ENCODE measurements at places on chromosomes 16 and 17.

DNA sequence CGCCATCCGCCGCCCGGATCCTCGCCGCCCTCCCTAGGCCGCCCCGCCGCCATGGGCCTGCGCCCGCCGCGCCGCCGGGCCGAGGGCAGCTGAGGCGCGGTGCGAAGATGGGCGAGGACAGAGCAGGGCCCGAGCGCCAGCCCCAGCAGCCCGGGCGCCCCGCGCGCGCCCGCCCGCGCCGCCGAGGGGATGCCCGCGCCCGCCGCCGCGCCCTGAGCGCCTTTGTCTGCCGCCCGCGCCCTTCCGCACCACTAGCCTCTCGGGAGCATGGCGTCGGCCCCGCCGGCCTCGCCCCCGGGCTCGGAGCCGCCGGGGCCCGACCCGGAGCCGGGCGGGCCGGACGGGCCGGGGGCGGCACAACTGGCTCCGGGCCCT, 278 bp downstream of the RAB11FIP3 start:
- DNase-seq = no peak

- DNase-seq = no peak
These were observed 25.2 kb downstream of the GRB2 start for GRCh38 chr17:75380315-75380714.

DNA sequence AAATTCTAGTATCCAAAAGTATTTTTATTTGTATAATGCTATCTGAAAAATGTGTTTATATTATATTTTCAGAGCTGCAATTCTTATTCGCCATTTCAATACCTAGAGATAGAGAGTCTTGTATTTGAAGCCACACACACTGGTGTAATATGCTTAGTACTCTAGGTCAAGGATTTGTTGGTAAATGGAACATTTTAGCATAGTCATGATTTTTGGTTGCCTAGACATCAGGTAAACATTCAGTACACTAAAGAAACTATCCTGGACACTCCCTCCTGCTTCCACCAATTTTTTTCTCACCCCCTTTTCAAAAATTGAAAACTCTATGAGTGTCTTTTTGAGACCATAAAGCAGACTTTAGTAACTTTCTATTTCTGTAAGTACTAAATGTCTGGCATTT, 20.8 kb downstream of the ABHD15 start:
- DNase-seq = no peak

- no peak for DNase-seq
These were observed 46.1 kb upstream of the MYOCD start for GRCh38 chr17:12619459-12620199.

DNA sequence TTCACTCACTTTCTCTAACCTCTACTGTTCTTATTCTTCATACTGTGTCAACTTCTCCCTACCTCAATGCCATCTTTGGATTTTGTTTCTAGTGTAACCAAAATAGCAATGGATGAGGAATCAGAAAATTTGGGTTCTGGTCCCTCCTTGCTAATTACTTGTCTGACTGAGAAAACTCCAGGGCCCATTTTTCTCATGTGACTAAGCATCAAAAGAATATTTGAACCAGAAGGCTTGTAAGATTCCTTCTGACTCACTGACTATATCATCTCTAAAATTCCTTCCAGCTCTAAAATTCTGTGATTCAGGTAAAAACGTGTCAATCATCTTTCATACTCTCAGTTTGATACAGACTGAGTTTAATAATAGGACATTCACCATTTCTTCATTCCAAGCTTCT, 57.9 kb downstream of the BRIP1 start:
- no peak for DNase-seq

DNA sequence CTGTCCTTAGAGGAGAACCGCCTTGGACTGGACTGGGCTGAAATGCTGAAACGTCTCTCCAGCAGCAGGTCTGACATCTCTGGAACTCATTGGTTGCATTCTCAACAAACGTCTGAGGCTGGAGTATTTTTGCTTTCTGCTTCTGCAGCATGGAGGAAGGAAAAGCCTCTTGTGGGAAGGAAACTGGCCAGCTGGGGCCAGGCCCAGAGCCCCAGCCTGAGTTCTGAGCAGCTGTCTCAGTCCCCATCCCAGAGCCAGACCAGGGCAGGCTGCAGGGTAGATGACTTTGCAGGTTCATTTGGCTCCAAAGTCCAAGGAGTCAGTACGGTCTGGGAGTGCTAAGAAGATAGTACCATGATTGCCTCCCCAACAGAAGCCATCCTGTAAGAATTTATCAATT, 18.3 kb downstream of the TEKT3 start:
- DNase-seq = no peak

DNA sequence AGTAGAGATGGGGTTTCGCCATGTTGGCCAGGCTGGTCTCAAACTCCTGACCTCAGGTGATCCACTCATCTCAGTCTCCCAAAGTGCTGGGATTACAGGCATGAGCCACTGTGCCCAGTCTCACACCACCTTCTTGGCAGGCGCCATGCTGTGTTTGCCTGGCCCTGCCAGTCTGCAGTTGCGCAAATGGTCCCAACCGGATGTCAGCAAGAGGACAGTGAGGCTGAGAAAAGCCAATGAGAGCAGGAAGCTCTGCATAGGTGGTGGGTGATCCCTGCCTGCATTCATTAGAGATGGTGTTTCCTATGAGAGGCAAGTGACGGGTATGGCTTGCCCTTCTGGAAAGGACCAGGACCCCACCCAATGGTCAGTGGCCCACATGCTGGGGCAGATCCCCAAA, 59.3 kb downstream of the PECAM1 start:
- no peak for DNase-seq

- DNase-seq = no peak
These were observed 45.4 kb downstream of the HNF1B start for GRCh38 chr17:37699285-37699973.

DNA sequence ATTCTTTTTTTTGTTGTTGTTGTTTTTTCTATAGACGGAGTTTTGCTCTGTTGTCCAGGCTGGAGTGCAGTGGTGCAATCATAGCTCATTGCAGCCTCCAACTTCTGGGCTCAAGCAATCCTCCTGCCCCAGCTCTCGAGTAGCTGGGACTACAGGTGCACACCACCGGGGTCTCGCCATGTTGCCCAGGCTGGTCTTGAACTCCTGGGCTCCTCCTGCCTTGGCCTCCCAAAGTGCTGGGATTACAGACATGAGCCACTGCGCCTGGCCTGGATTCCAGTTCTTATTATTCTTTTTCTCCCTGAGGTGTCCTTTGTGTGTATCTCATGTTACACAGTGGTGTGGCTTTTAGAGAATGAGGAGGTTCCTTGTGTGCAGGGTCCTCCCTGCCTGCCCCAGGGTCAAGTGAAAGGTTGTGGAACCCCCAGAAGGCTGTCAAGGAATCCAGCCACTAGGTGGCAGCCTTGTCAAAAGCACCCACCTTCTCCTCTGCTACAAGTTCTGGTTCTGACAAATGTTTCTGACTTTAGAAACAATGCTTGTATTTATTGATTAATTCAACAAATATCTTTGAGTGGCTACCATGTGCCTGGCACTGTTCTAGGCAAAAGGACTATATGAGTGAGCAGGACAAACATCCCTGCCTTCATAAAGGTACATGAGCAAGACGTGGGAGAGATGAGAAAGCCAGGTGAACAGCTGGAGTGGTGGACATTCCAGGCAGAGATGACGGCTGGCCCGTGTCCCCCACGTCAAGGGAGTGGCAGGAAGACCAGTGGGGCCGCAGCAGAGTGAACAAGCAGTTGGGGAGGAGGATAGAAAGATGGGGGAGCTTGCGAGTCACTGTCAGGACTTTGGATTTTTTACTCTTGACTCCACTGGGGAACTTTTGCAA, 112.4 kb downstream of the SPECC1 start:
- DNase-seq = peak; percentile 38

- no peak for DNase-seq
These were observed 605.8 kb upstream of the CDH11 start for GRCh38 chr16:65727534-65728137.

- DNase-seq = peak; percentile 81
These were observed 31.3 kb downstream of the ZCCHC14 start for GRCh38 chr16:87461466-87461991.

GRCh38 chr17:42675965-42676423, 800 bp downstream of the PLEKHH3 start:
- DNase-seq = peak; percentile 45

DNA sequence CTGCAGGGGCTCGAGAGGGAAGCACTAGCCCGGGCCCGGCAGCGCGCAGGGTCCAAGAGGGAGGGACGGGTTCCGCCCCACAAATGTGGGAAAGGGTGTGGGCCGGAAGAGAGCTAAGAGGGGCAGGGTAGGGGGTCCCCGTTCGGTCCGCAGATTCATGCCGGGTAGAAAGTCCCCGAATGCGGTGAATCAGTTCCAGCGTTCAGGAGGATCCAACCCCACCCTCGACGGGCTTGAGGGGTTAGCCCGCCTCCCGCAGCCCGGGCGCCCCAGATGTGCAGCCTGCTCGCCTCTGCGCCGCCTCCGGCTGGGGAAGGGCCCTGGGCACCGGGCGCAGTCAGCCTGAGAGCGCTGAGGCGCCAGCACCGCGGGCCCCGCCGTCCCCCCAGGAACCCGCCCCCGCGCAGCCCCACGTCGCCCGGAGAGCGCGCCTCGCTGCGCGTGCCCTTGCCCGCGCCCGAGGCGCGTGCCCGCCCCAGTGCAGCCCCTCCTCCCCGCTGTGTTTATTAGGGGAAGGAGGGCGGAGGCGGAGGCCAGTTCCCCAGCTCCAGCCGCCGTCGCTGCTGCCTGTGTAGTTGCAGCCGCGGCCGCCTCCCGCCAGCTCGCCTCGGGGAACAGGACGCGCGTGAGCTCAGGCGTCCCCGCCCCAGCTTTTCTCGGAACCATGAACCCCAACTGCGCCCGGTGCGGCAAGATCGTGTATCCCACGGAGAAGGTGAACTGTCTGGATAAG, at the start of gene LASP1:
LASP1 (plus strand) TSS at position 533 of the 733 bp plus-strand sequence; CDS start at position 665, 132 bp downstream.
- peak; percentile 91 for DNase-seq

DNA sequence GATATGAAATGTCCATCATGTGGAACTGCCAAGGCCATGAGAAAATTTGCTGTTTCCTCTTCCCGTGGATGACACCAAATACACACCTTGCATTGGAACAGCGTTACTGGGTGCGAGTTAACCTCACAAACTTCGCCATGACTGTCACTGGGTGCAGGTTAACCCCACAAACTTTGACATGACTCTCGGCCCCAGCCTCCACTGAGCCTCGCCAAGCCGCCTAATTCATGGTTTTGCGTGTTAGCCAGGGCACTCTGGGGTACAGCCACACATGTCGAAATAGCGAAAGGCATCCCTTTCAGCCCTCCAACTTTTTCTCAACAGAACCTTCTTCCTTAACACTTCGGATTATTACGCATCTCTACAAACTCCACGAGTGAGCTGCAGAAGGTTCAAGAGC, 10.6 kb upstream of the KCTD5 start:
- no peak for DNase-seq

DNA sequence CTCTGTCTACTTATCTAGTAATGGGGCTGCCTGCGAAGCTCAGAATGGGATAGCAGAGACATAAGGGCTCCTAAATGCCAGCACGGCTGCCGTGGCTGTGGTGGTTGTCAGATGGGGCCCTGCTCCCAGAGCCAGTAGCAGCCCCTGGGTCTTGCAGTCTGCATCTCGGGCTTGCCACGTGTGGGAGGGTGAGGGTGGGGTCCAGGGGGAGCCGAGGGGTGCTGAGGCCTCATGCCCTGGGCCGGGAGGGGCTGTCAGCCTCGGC, 88.8 kb upstream of the GSE1 start:
- peak; percentile 46 for DNase-seq

GRCh38 chr17:3547628-3548027, 10.0 kb downstream of the TRPV3 start:
- no peak for DNase-seq

GRCh38 chr16:4179020-4179419, 62.8 kb upstream of the ADCY9 start:
- no peak for DNase-seq

DNA sequence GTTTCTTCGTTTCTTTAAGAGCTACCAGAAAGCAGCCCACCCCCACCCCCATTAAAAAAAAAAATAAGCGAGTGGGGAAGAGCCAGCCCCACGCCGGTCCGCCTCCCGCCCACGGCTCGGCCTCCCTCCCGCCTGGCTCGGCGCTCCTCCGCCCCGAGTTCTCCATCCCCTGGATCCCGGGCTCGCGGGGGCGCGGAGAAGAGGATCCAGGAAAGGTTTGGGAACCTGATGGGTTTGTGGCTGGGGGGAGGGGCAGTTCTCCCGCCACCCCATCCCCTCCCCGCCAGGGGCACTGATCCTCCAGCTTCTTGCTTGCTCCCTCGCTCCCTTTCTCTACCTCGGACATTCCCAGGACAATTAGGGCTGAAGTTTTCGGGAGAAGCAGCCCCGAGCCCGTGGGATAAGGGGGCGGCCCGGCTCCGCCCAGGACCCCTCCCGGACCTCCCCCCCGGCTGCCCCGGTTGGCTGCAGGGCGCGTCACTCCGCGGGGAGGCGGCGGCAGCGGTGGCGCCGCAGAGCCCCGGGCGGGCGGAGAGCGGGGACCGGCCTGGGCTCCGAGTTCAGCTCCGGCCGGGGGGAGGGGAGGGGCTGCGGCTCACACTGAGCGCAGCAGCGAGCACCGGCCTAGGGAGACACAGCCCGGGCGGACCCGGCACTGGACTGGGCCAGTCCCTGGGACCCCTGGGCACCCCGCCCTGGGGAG, 1.0 kb upstream of the SALL1 start:
- peak; percentile 39 for DNase-seq

- DNase-seq = no peak
These were observed 52.2 kb downstream of the TUBD1 start for GRCh38 chr17:59840329-59841090.

Data from BE2C (cell line).